ENCODE measurements at places on chromosomes 2 and 18.

DNA sequence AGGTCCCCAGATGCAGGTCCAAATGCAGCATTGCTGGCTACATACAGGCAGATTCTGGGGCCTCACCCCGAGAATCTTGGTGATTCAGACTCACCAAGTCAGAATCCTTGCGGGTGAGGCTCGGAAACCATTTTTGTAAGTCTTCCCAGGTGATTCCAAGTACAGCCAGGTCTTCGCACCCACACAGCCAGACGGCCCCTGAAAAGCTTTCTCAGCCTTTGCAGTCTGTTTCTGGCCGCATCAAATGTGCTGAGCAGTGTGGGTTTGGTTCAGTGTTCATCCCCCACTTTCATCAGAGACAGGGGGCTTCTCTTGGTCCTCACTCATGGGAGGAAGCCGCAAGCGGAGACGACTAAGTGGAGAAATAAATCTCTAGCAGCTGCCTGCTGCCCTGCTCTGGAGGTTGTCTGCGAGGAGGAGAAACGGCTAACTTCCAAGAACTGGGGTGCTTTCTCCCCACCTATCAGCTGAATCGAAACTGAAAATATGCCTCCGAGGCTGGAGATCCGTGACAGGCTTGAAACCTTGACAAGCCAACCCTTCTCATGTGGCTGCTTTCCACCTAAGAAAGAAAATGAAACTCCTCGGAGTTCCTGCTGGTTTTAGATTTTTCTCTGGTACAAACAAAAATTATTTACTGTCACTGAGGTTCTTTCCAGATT is 8.9 kb upstream of the TMEM185B start:
- DNase-seq = peak; percentile 20

DNA sequence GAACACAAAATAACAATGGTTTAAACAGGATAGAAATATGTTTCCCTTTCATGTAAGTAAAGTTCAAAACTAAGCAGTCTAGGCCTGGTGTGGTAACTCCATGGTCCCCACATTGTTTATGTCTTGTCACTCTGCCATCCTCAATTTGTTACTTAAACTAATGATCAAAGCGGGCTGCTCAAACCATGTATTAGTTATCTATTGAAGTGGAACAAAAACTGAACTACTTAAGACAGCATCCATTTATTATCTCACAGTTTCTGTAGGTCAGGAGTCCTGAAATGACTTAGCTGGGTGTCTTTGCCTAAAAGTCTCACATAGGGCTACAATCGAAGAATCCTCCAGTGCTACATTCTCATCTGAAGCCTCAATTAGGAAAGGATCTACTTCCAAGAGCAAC is 91.6 kb downstream of the NAB1 start:
- no peak for DNase-seq

DNA sequence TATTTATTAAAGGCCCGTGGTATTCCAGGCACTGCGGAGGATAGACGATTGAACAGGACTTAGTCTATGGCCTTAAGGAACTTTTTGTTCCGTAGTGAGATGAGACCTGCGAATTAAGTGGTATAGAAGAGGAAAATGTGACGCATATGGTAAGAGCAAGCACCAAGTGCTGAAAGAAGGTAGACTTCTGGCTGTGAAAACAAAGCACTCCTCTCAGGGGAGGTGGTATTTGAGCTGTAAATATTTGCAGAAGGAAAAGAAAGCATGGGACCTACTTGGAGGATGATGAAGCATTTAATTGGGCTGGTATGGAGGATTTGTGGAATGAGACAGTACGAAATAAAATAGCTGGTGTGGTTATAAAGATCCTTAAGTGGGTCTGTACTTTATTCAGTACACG is 62.5 kb downstream of the GPR39 start:
- DNase-seq = no peak

GRCh38 chr2:19158896-19159295 is 199.5 kb downstream of the OSR1 start:
- no peak for DNase-seq

Data from stimulated activated CD8-positive, alpha-beta memory T cell treated with anti-CD3 and anti-CD28 coated beads, Interleukin-2, amount 100 ng/mL, for 1 hour (primary cell).